ENCODE measurements at places on chromosomes 7 and 10. TPM values are rescaled to one million over a fixed set of nuclear protein-coding genes. Genes with fewer than 3 reads are reported as not detected.
A peak's percentile ranks its signal among the peaks of the same experiment; 100 is the strongest.

Gene CTAGE6
- not detected for total RNA-seq

DNA sequence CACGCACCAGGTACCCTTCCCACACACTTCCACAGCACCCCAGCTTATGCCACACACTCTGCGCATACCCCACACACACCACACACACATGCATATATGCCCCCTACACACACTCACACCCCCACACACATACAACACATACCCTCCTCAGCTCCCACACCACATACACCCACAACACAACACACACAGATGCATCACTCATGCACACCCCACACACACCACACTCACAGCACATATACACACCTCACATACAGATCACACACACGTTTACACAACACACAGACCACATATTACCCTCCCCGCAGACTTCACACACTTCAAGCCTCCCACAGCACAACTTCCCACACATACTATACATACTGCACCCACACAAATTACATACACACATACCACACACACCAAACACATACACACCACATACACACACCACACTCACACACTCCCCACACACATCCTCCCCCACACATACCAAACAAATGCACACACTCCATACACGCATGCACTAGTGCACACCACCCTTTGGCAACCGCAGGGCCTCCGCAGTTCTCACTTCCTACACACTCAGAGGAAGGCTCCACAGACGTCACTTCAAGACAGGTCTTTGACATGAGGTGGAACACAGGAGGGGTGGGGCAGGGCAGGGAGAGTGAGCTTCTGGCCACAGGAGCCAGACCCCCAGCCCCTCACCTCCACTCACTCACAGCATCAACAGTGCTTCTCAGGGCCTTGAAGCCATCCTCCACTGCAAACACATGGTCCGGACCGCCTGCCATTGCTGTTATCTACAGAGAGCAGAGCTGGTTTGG, 18.5 kb upstream of the ANTXRL start:
- DNase-seq = no peak

- peak; percentile 39 for DNase-seq
Measured at GRCh38 chr7:13904007-13904406, 85.5 kb downstream of the ETV1 start.

- no peak for DNase-seq
Measured at GRCh38 chr10:77768039-77768438, 130.4 kb upstream of the KCNMA1 start.

Gene PIK3CG
- not detected for total RNA-seq

- no peak for DNase-seq
Measured at GRCh38 chr7:47663213-47663612, 81.3 kb upstream of the TNS3 start.

Gene CDNF
- not detected for total RNA-seq

GRCh38 chr7:26385240-26385639, 93.6 kb downstream of the SNX10 start:
- no peak for DNase-seq

- no peak for DNase-seq
Measured at GRCh38 chr10:48533951-48534720, 70.7 kb downstream of the ARHGAP22 start.

- DNase-seq = no peak
Measured at GRCh38 chr10:124909563-124909962, 32.4 kb upstream of the ZRANB1 start.

GRCh38 chr10:15802375-15802949, 57.8 kb downstream of the MINDY3 start:
- peak; percentile 12 for DNase-seq

All from H4 (cell line).